ENCODE measurements at places on chromosomes 12 and 14. TPM values are rescaled to one million over a fixed set of nuclear protein-coding genes. Genes with fewer than 3 reads are reported as not detected.

GRCh38 chr12:128905003-128905544 is 51.8 kb downstream of the GLT1D1 start:
- DNase-seq = no peak

DNA sequence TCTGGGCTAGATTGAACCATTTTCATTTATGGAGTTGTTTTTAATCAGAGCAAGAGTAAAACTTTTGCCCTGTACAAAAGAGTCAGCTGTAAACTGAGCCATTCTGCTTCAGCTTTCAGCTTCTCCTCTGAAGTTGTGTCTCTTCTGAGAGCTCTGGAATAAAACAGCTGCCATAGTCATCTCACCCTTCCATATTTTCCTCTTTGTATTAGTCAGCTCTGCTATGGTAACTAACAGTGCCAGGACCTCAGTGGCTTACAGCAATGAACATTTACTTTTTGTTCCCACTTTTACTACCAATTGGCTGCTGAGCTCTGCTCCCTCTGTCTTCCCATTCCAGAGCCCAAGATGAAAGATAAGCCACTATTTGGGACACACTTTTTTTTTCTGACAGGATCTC is 178.5 kb downstream of the DAD1 start:
- DNase-seq = no peak

DNA sequence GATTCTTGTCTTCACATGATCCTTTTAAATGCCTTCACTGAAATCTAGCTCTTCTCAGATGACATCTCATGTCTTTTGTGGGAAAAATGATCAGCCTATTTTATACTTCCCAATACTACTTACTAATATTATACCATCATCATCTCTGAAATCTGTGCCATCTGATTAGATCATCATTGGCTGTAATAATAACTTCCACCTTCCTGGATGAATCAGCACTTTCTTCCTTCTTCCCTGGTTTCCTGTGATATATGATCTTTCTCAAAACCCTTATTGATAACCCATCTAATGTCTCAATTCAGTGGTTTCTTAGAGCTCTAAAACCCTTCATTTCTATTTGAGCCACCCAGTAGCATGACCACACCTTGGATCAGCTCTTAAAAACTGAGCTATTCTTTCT is 30.9 kb downstream of the GPR137C start:
- peak; percentile 3 for DNase-seq

DNA sequence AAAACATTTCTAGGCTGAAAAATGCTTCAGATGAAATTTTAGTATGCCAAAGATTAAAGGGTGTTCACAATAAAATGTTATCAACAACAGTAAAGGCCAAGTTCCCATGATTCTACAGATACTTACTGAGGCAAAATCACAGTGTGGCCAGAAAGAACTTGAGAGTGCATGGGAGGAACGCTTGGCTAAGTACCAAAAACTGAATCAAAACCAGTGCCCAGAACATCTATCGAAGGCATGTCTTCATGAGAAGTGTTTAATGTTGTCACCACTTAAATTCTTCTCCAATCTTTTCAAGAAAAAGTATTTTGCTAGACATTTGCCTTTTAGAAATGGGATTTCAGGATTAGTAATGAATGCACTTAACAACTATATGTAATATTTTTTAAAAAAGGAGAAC is 41.5 kb downstream of the KIF21A start:
- no peak for DNase-seq

DNA sequence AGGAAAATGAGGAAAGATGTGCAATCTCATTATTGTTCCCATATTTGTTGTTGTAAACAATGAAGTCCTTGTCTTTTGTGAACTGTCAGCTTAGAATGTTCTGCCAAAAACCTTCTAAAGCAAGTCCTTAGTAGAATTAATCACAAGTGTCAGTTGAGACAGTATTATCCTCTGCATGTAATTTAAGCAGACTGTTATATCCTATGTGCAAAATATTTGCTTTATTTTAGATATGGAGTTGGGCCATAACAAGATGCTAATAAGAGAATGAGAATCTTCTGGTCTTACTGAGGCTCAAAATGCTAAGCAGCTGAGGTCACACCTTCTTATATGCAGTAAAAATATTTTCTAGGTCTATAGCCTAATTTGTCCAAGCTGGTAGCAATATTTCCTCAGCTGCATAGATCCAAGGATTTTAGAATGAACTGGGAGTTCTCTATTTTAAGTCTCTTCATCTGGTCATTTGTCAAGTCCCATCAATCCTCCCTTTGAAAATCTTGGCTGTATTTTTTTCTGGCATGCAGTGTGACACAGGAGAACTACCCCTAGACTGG is 222.3 kb upstream of the NAV3 start:
- no peak for DNase-seq

GRCh38 chr12:56080556-56081138 is 682 bp downstream of the ERBB3 start:
- no peak for DNase-seq

DNA sequence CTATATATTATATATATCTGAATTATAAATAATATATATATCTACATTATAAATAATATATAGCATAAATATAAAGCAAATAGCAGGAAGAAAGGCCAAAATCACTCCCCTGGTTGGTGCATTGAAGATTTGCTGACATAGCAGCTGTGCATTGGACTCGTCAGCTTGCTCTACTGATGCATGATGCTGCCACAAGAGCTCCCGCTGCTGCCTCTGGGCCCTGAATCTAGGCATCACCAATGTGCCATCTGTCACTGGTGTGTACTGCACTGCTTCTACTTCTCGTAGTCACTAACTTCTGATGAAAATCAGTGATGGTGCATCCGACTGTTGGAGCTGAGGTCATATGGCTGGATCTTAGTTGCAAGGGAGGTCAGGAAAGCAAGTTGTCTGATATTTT is 205.0 kb downstream of the ADAMTS20 start:
- DNase-seq = no peak

DNA sequence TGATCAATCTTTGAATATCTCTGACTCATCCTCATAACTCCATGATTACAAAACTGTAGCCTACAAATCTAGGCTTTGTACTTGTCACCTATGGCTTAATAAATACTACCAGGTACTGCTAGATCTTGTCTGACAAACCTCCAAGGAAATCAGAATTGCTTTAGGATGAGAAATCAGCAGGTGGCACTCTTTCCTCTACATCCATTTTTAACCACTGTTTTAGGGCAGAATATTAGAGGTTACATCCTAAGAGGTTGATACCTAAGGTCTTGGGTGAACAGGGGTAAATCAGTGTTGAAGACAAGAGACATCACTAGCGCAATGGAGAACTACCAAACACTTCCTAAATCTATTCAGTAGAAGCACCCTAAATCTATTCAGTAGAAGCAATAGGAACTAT is 63.1 kb upstream of the SOX5 start:
- peak; percentile 34 for DNase-seq

DNA sequence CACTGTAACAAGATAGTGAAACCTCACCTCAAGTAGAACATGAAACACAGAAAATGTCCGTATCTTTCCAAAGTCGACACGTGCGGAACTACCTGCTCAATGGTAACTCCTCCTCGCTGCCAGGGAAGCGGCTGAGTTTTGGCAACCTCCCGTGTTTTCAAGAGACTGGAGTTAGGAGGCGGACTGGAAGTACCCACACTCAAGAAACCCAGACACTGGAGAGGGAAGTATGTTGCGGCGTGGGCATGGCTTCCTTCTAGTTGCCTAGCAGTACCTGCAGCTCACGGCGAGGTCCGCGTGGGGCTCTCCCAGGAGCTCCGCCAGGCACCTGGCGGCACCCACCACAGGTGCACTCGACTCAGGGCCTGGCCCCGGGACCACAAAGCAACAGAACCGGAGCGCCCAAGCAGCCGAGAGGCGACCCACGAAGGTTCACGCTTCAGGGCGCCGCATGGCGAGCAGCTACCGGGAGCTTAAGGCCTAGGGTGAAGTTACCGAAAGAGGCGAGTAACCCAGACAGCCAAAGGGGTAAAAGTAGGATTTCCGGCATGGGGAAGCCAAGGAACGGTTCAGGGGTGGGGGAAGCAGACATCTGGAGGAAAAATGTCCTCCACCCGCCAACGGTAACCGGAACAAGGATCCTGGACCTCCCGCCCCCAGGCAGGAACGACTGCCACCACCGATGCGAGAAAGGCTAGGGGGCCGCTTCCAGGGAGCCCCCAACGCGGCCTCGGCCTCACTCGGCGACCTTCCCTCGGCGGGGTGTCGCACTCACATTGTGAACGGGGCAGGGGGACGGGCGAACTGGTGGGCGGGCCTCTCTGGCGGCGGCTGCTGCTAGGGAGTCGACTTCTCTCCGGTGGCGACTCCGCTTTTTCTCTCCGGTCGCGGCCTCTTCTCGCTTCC is 608 bp downstream of the PTGES3 start:
- peak; percentile 46 for DNase-seq

DNA sequence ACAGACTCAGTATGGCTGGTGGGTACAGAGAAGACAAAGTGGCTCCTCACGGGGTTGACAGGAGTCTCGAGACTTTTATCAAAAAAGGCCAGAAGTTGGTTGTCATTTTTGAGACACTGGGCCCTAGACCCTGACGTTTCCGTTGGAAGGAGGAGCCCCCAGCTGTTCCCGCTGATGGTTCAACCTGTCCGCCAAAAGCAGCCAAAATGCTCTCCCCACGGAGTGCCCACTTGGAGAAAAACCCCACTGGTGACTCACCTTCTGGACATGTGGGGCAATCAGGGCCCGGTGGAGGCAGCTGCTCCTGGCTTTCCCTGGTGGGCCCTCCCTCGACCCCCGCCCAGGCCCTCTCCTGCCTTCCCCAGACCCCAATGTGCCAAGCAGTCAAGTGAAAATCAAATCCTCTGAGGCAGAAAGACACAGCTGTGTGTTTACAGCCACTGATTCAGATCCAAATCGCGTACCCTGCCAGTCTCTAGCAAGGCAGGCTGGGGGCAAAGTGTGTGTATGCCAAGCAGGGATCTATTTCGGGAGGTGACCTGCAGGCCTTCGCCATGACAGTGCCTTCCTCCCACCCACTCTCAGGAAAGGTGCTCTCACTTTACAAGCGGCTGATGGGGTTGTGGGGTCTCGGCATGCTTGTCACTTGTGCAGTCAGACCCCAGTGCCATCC is 347.4 kb downstream of the DPF3 start:
- no peak for DNase-seq

DNA sequence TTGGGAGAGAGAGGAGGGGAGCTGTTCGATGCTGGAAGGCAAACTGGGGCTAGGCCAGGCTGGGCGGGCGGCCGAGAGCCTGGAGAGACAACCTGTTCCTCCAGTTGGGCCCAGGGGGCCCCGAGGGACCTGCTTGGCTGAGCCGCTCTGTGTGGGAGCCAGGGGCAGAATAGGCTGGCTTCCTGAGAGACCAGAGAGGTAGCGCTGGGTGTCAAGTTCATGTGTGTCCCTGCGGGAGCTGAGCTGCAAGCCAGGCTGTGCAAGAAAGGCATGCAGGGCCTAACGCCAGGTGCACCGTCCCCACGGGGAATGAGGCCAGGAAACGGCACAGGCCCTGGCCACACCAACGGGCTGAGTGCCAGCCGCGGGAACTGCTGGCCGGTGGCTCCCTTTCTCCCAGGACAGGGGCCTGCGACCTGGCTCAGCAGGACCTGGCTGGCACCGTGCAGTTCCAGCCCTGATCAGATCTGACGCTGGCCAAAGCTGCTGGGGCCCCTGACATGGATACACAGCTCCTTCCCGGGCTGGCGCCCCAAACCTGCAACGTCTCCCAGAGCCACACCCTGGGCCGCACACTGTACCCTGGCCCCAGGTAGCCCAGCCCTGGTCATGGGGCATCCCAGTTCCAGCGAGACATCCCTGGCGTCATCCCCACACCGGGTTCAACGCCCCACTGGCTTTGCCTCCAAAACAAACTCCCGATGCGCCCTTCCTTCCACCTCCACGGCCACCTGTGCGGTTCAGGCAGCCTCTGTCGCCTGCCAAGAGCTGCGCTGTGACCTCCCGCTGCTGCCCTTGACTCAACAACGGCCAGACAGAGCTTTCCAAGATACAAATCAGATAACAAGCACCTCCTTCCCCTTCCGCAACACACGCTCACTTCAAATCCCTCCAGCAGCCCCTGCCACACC is 65.0 kb downstream of the RFLNA start:
- no peak for DNase-seq

DNA sequence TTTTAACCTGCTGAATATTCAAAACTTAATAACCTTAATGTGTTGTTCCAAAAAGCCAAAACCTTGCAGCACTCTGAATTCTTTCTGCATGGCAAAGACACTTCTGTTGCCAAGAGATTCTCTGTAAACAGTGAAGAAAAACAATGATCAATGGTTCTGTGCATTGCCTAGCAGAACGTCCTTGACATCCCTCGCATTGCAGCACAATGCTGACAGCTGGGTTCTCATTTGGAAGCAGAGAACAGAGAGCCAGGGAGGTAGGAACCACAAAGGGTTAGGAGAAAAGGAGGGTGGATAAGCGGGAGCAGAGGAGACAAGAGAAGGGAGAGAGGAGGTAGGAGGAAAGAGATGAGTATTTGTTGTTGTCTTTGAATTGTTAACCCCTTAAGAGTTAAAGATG is 501.1 kb downstream of the NAV3 start:
- DNase-seq = no peak

GRCh38 chr12:49187184-49187583 is 1.7 kb downstream of the TUBA1A start:
- DNase-seq = peak; percentile 15

DNA sequence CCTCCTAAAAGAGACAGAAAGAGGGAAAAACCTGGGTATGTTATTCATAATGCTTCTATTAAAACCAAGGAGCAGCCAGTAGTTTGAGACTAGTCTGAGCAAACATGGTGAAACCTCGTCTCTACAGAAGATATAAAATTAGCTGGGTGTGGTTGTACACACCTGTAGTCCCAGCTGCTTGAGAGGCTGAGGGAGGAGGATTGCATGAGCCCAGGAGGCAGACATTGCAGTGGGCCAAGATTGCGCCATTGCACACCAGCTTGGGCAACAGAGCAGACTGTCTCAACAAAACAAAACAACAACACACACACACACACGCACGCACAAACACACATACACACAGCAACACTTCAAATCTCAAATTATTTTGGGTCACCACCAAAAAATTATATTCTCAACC is 27.8 kb downstream of the HECTD4 start:
- DNase-seq = no peak

The SPRING1 gene
- 20.9 TPM for total RNA-seq

The HOXC10 gene
- 15.3 TPM for total RNA-seq

The AMDHD1 gene
- 1.5 TPM for total RNA-seq

The LTBR gene
- total RNA-seq = 0.49 TPM

The FITM1 gene
- total RNA-seq = not detected

The DRAM1 gene
- 22.8 TPM for total RNA-seq

The APOF gene
- total RNA-seq = not detected

The HNF1A gene
- not detected for total RNA-seq

The C1QL4 gene
- 0.39 TPM for total RNA-seq
